Activated effector memory CD4-positive, alpha-beta T cell treated with anti-CD3 and anti-CD28 coated beads, Interleukin-2, amount 50 U/mL, for 16 hours (primary cell): ENCODE measurements at places on chromosomes 16 and 17.

DNA sequence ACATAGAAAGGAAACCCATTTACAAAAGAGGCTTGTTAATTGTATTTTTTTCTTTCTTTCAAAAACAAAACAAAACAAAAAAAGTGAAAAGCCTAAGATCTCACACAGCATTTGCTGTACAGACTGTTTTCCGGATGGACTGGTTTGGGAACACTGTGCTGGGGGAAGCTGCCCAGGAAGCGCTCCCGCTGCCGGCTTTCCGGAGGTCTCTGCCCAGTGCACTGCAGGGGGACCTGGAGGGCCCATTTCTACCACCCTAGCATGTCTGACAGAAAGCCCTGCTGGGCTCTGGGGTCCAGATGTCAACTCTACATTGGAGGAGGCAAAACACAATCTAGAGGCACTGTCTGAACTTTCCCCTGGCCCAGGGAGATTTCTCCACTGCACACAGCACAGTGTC lies 26.3 kb upstream of the CLEC18B start:
- DNase-seq, result no peak

GRCh38 chr17:296906-297690 lies 55.5 kb downstream of the RPH3AL start:
- no peak for DNase-seq

DNA sequence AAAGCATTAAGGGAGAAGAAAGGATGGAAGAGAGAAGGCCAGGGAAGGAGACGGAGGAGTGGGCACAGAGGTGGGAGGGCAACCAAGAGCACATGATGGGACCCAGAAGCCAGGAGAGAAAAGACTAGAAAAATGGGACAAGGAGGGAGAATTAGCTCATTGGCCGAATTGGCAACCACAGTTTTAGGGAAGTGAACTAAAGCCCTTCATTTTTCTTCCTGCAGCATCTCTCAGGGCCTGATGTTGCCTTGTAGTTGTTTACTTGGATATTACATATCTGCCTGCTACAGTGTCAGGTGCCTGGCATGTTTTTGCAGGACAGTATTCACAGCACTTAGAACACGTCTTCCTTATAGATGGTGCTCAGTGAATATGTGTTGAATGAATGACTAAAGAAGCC lies 19.0 kb downstream of the EMP2 start:
- DNase-seq, result no peak

- DNase-seq, result no peak
Observed at GRCh38 chr17:48722915-48723422, at the start of gene PRAC2. Gene PRAC2, plus strand, starts transcription at chr17:48723185. Its CDS starts 1,226 bp downstream, at chr17:48724411.

DNA sequence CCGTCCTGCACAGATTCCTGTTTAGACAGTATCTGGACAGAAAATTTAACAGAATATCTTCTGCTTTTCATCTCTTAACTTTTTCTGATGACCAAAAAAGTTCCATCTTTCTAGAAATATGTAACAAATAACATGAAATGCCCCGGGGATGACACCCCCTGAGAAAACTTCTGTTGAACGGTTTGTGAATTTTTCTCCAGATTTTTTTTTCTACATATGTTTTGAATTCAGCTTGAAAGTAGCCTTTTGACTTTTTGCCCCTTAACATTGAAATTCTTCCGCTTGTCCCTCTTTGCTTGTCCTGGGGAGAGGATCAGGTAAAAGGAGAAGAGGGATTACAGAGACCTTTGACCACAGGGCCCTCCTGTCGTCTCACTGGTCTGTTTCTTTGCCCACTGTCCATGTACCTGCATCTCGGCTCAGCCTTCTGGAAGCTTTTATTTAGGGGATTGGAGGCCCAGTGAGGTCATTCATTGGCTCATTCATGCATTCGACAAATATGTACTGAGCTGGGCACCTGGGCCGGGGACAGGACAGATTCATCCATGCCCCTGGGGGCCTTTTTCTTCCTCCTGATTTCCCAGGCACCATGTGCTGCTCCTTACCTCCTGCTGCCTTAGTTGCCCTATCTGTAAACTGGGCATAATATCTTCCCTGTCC lies 19.6 kb upstream of the CPNE2 start:
- no peak for DNase-seq

DNA sequence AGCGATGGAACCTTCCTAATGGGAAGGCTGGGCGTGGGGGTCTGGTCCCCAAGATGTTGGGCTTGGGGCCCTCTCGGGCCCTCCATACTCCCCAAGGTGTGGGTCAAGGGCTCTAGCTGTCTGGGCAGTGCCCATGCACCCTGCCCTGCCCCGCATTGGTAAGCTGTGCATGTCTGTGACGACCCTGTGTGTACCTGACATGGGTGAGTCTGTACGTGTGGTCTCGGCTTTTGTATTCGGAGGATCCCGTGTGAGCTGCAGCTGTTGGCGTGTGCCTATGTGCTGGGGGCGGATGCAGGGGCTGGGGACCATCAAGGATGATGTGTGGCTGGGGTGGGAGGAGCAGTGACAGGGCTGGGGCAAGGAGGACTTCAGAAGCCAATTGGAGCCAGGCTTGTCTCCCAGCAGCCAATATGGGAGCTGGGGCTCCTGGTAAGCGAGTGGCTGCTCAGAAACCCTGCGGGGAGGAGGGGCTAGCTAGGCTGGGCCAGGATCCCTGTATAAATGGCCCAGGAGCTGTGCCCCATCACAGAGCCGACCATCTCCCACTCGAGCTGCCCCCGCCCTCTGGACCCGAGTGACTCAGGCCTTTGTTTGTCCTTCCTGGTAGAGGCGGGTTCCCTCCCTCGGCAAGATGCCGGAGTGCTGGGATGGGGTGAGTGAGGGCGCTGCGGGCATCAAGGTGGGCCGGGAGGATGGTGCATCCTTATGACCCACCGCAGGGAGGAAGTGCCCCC lies at the start of gene NDRG4:
NDRG4 (plus strand) TSS at position 529 of the 737 bp plus-strand sequence; CDS start at position 635, 106 bp downstream.
- DNase-seq, result no peak

DNA sequence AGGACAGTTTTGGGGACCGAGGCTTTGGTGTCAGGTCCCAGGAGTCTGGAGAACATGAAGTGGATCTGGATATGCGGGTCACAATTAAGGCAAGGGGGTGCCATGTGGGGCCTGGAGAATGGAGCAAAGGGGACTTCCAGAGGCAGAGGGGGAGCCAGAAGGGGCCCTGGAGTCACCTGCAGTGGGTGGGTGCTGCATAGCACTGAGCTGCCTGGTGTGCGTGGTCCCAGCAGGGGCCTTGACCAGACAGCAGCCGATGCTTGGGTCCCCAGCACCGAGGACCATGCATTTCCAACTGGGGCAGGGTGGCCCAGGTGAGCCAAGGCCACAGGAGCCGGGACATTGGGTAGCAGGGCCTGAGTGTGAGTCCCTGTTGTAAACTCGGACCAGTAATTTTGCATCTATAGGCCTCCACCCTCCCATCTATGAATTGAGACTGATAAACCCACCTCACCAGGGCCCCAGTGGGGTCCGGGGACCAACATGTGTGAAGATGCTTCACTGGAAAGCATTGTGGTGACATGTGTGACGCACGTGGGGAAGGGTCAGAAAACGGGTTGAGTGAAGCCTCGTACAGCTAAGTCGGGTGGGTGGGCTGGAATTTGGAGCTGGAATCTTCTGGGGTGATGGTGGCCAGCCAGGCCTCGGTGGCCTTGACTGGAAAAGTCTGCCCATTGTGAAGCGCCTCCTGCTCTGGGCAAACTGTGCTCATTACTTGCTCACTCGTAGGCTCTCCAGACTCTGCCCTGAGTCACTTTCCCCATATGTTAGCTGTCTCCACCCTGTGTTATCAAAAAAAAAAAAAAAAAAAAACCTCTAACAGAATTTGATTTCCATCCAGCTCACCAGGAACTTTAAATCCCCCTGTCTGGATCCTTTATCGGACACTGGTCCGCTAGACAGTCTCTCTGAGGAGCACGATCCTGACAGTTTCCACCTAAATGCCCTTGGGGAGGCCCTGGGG lies 90.5 kb upstream of the ZNF469 start:
- DNase-seq, result no peak

DNA sequence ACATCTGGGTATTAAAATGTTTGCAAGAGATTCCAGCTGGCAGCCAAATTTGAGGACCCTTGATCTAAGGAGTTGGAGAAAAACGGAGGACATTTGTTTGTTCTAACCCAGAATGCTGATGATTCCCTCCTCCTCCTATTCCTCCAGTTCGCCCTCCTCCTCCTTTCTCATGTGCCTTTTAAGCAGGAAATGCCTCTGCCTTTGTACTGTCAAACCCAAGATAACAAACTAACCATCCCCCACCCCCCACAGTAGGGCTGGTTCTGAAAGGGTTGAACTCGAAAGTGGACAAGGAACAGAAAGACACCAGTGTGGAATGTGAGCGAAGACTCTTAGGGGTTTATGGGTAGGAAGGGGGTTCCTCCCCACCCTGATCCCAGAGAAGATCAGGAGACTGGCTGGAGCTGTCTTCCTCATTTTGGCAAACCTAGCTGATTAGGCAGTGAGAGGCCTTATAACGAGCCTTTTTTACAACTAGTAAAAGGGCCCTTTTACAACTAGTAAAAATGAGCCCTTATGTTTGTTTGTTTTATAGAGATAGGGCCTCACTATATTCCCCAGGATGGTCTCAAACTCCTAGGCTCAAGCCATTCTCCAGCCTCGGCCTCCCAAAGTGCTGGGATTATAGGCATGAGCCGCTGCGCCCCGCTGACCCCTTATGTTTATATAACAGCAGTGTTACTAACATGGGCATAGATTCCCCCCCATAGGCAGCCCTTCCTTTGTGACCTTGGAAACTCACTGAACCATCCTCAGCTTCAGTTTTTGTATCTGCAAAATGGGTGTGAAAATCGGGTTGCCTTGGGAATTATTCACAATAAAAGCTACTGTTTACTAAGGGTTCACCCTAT lies 975 bp downstream of the CHD9 start:
- DNase-seq, result no peak

DNA sequence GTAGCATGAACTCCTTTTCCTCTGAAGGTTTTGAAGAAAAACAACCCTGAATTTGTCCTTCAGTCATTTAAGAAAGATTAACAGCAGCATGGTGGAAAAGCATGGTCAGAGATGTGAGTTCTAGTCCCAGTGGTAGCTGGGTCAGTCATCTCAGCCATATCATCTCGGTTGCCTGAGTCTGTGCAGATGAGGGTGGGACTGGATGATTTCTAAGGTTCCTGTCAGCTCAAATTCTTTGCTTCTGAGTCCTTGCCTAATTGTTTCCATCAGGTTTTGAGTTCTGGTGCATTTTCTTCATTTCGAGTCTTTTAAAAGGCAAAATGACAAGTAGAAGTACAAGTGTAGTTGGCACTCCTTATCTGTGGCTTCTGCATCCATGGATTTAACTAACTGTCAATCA lies 63.9 kb downstream of the TNRC6C start:
- DNase-seq, result no peak

DNA sequence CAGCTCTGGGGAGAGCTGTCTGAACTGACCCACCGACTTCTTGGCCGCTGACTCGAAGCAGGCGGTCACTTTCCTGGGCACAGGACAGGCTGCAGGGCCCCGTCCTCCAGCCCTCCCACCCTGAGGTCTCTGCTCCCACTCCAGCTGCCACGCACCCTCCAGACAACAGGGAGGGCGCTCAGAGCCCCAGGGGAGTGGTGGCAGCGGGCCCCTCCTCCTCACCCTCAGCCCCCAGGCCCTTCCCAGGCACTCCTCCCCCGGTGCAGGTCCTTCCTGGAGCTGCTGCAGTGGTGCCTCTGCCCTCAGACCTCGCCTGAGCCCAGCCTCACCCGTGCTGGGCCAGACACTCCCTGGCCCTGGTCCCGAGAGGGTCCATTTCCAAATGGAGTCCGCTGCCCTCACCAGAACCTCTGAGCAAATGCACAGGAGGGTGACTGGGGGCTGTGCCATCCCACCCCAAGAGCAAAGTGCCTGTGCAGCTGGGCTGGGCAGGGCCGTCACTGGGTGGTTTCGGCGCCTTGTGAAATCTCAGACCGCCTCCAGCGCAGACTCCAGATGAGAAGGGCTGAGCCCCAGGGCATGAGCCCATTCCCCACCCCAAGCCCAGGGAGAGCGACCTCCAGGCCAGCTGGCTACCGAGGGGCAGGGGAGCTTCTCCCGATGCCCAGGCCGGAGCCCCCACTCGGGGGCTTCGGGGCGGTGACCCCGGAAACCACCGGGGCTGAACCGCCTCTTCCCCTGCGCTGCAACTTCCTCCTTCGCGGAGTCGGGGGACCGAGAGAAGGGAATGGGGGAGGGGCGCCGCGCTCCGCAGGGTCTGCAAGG lies 717 bp downstream of the CYBA start:
- peak; percentile 77 for DNase-seq

- DNase-seq, result no peak
Observed at GRCh38 chr16:54055191-54055590, 231.4 kb downstream of the IRX3 start.

DNA sequence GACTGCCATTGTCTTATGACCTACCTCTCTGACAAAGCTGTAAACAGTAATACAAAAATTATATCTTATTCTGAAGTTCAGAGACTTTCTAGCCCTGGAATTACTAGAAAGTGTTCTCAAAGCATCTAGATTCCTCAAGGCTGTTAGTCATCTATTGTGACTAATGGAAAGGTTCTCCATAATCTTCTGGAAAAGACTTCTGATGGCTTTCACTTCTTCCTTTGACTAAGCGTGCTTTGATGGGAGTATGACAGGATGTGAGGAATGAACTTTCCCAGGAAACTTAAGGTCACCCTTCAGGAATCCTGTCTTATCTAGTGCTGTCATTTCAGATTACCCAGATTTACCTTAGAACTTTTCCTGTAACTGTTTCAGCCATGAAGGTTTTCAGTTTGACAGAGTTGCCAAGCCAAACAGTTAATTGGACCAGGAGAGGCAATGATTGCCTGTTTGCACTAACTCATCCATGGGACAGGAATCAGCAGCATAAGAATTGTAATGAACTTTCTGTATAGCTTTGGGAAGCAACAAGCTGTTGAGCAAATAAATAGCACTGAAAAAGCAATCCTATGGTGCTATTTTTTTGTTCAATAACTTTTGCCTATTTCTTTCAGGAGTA lies 43.5 kb downstream of the AP2B1 start:
- DNase-seq, result no peak

DNA sequence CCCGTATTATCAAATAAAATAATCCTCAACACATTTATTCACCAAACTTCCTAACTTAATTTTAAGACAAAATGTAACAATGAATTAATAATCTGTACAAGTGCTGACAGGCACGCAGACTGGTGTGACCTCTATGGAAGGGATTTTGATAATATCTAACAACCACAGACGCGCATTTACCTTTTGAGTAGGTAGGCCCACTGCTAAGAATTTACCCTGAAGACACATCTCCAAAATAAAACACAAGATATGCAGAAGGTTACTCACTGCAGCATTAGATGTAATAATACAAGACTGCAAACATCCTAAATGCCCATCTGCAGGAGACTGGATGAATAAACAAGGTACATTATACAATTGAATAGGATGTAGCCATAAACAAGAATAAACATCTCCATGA lies 22.7 kb upstream of the CMTM4 start:
- DNase-seq, result no peak
